NCI-H524 (cell line): ENCODE measurements at places on chromosomes 1 and 21.

- no peak for DNase-seq
Observed at GRCh38 chr1:8580566-8580965, 236.9 kb downstream of the RERE start.

DNA sequence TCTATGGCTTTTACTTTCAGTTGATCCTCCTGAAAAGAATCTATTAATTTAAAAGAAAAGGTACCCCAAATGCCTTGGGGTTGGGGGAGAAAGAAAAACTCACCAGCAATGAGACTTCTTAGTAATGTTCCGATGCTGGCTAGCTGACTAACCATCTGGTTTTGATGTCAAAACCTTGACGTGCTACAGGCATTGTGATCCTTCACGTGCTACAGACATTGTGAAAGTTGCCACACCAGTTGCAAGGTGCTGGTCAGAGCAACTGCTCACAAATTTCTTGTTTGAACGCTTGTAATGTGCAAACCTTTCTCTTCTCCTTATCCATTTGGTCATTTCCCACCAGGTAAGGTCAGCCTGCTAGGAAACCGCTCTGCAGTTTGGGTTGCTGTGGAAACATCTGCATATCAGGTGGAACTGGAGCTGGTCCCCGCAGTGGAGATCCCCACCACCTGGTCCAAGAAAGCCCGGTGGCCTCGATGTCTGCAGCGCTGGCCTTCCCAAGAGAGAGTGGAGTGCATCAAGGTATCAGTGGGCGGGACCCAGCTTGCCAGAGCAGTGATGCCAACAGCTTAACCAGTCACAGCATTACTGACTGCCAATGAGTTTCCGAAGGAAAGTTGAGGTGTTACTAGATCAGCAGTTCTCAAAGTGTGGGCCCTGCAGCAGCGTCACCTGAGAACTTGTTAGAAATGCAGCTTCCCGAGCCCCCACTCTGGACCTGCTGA is 16.1 kb downstream of the MAB21L3 start:
- DNase-seq, result no peak

DNA sequence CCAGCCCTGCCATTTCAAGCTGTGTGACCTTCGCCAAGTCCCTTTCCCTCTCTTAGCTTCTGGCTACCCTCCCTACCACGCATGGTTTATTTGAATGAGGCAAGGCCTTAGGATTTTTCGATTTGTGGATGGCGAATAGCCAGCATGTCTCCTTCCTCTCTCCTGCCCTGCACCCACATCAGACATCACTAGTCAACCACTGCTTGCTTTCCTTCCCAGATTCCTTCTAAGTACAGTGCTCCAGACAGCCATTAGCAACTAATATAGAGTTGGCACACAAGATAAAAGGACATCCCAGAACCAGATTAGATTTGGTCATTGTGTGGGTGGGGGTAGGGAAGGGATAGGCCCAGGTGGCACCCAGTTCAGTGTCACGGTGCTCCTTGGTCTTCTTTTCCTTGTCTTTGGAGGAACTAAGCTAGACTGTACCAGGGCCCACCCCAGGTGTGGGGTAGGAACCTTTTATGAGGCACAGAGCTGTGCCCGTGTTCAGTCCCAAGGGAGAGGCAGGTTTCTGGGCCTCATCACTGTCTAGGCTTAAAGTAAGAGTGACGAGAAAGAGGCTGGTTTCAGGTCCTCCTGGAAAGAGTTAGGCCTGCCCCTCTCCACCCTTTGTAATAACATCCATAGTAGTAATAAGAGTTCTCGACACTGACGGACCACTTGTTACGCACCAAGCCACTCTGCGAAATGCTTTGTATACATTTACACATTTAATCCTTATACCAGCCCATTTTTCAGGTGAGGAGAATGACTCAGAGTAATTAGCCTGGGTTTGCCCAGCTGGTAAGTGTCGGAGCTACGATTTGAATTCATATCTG is 8.6 kb downstream of the ALPL start:
- DNase-seq, result no peak

- no peak for DNase-seq
Observed at GRCh38 chr1:19981170-19981506, 1.7 kb upstream of the PLA2G2A start.

- DNase-seq, result no peak
Observed at GRCh38 chr21:31318971-31319370, 25.1 kb downstream of the TIAM1 start.

- DNase-seq, result peak; percentile 53
Observed at GRCh38 chr1:220748089-220748934, at the start of gene MTARC2. Gene MTARC2, plus strand, starts transcription at chr1:220748322. Its CDS starts 210 bp downstream, at chr1:220748532.

GRCh38 chr1:83932281-83932680 is 66.7 kb downstream of the TTLL7 start:
- no peak for DNase-seq

- no peak for DNase-seq
Observed at GRCh38 chr21:35316933-35317332, 267.8 kb upstream of the RUNX1 start.

- DNase-seq, result no peak
Observed at GRCh38 chr21:39852021-39852721, 15.1 kb upstream of the PCP4 start.

- no peak for DNase-seq
Observed at GRCh38 chr1:231500666-231501065, 27.8 kb upstream of the TSNAX start.

GRCh38 chr1:55088413-55088812 is 49.1 kb downstream of the PCSK9 start:
- DNase-seq, result no peak

- DNase-seq, result peak; percentile 20
Observed at GRCh38 chr1:230301822-230302221, 124.3 kb downstream of the PGBD5 start.

DNA sequence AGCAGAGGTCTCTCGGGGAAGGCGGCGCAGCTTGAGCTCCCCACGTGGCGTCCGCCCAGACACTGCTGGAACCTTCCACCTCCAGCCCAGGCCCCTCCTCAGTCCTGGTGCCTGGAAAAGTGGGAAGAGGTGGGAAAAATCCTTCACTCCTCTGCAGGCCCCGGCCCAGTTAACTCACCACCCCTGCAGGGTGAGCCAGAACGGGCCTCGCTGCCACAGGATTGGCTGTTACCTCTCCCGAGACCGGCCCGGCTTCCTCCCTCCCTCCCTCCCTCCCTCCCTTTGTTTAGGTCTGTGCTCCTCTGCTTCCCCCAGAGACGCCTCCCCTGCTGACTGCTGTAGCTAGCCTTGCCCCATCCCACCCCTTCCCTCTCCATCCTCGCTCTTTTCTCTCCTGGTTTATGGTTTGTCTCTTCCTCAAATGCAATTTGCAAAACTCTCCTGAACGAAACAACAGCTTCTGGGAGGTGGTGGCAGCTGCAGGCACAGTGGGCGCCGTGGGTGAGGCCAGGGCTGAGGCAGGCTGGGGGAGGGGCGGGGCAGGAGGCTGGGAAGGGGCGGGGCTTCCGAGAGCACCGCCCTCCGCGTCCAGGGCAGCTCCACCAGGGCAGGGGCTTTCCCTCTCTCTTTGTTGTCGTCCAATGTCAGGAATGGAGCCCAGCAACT is 6.5 kb downstream of the CAPN9 start:
- peak; percentile 18 for DNase-seq

DNA sequence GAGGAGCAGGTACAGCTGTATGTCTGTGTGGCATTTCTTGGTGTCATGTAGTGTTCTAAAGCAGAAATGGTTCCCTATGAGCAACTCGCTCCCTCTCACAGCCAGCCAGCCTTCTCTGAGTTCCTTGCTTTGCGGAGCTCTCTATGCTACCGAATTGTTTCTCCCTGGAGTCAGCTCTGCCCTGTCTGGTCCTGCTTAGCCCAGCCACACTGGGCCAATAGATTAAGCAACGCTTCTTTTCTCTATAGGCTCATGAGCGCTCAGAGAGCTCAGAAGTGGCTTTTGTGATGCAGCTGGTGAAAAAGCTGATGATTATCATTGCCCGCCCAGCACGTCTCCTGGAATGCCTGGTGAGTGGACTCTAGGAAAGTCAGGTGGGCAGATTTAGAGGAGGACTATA is 113.1 kb downstream of the PIK3R3 start:
- no peak for DNase-seq

DNA sequence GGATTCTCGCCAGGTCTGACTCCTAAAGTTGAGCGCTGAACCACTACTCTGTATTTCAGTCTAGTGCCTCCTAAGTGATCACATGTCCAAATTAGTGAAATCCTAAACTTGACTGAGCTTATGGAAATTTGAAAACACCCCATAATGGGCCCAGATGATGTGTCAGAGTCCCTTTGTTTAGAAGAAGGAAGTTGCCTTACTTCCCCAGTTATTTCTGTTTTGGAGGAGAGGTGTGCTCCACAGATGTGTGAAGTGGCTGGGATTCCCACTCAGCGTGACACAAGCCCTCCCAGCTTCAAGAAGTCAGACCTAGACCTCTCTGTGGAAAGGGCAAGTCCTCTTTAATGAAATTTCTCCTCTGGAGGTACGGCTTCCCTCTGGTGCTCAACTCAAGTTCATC is 188.8 kb downstream of the TTLL7 start:
- no peak for DNase-seq

- DNase-seq, result no peak
Observed at GRCh38 chr1:111025109-111025508, 61.4 kb upstream of the LRIF1 start.

GRCh38 chr1:22236900-22237299 is 94.0 kb upstream of the WNT4 start:
- DNase-seq, result no peak

DNA sequence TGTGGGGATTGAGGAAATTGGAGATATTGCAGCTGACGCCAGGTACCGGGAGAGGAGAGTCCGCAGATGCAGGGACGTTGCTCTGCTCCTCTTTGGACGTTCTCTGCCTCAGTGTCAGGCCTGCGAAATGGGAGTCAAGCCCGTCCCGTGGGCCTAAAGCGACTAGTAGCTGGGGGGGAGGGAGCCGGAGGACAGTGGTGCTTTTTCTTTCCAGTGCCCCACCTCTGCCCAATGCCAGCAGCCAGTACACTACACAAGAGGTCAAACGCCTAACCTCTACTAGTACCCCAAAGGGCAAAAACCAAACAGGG is 413.6 kb upstream of the ESRRG start:
- DNase-seq, result no peak

GRCh38 chr21:14699433-14700407 is 153.6 kb upstream of the SAMSN1 start:
- DNase-seq, result no peak

DNA sequence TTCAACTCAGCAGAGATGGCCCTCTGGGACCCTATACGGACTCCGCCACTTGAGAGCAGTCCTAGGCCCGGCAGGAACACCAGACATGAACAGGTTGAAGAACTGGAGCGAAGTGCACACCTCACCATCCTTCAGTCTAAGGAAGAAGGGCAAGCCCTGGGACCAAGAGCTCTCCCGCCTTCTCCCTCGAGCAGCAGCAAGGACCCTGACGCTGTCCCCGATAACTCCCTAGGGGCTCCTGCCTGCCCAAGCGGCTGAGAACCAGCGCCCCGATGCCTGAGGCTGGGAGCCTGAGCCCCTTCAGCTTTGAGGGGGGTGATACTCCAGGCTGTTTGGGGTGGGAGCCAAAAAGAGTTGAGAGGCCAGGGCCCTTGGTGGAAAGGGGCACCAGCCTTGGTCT is 10.2 kb downstream of the TMEM81 start:
- no peak for DNase-seq

GRCh38 chr1:221611656-221612046 is 130.2 kb downstream of the DUSP10 start:
- DNase-seq, result no peak

DNA sequence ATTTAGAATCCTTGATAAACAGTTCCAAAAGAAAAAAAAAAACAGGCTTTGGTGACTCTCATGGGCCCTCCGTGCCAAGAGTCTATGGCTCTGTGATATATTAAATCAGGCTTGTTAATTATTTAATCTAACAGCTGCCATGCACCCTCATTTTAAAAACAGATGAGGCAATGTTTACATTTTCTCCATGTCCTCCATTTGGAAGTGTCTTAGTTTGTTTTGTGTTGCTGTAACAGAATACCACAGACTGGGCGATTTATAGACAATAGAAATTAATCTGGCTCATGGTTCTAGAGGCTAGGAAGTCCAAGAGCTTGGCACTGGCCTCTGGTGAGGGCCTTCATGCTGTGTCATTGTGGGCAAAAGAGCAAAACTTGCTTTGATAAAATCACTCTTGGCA is 58.0 kb downstream of the B3GALT5 start:
- DNase-seq, result no peak

DNA sequence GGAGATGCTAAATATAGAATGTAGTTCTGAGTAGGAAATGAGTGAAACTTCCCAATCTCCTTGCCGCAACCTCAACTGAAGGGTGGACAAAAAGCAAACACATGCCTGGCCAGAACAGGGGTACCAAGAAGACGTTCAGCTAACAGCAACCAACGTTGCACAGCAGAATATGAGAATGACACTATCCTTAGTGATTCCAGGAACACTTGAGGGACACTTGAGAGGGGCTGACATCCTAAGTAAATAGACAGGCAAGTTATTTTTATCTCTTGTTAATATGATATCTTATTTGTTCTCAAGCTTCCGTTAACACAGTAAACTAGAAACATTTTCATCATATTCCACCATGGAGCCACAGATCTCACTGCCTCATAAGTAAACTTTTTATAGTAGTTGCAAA is 908 bp downstream of the KRTAP19-1 start:
- no peak for DNase-seq

- peak; percentile 22 for DNase-seq
Observed at GRCh38 chr1:15693371-15693770, 9.3 kb downstream of the PLEKHM2 start.

DNA sequence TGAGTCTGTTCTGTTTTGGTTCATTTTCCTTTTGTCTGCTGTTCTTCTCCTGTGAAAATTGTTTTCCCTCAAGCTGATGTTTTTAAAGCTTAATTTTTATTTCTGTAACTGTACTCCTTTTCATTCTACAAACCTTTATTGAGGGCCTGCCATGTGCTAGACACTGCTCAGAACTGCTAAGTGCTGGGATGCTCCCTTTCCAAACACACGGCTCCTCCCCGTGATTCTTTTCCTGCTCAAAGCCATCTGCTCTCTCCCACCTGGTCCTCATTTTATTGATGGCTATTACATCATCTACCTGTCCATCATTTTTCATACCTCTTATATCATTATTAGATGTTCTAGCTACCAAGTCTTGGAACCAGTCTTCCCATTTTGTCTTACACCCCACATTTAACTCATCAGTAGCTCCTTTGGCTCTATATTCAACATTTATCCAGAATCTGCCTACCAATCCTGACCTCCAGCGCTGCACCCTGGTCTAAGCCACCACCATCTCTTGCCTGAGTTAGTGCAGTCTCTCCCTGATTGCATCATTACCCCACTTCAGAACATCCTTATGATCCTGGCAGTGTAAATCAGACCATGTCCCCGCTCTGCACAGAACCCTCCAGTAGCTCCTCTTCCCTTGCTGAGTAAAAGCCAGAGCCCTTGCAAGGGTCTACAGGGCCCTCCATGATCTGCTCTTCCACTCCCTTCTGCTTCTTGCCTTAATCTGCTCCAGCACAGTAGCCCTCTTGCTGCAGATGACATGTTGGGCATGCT is 118.1 kb downstream of the CACNA1E start:
- no peak for DNase-seq

GRCh38 chr1:161047436-161048420 is 2.0 kb upstream of the USF1 start:
- no peak for DNase-seq
